ENCODE measurements at places on chromosomes 1 and 21.
A peak's percentile ranks its signal among the peaks of the same experiment; 100 is the strongest.

DNA sequence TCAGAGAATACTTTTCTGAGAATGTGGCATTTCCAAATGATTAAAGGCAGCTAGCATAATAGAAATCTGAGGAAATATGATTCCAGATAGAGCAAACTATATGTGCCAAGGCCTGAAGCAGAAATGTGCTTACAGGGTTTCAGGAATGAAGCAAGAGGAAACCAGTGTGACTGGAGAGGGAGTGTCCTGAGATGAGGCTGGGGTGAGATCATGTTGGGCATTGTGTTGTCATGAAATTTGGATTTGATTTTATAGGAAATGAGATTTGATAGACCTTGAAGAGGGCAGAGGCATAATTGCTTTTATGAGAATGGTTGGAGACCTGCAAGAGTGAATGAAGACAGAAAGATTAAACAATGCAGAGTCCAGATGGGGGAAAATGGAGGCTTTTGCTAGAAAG lies 338.1 kb upstream of the SNX7 start:
- DNase-seq = no peak

DNA sequence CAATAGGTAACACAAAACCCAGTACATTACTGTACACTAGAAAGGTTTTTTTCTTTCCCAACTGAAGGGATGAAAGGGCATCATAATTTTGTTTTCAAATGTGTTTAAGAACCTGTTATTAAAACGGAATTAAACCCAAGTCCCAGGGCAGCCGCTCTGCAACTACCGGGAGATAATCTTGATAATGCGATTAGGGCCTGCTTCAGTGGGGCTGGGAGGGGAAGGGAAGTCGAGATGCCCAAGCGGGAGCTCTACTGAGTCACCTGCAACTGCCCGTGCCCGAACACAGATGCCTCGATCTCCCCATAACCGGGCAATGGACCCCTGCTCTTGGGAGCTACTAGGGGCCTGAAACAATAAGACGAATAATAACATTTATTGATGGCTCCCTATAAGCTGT lies 61.4 kb downstream of the KAZN start:
- DNase-seq = no peak

DNA sequence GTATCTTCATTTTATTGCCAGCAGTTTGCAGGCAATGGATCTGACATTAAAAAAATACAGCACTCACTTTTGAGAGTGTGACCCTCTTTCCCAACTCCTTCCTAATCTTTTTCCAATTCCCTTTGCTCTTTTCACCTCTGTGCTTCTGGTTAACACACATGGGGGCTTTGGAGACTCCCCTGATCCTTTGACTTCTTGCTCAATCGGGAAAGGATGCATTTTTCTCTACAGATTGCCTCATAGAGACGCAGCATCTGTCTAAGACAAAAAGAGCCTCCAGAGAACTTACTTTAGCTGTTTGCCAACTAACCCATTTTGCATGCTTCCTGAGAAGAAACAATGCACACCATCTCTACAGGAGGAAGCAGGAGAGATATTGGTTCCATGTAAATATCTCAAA lies 378.3 kb downstream of the PBX1 start:
- no peak for DNase-seq

DNA sequence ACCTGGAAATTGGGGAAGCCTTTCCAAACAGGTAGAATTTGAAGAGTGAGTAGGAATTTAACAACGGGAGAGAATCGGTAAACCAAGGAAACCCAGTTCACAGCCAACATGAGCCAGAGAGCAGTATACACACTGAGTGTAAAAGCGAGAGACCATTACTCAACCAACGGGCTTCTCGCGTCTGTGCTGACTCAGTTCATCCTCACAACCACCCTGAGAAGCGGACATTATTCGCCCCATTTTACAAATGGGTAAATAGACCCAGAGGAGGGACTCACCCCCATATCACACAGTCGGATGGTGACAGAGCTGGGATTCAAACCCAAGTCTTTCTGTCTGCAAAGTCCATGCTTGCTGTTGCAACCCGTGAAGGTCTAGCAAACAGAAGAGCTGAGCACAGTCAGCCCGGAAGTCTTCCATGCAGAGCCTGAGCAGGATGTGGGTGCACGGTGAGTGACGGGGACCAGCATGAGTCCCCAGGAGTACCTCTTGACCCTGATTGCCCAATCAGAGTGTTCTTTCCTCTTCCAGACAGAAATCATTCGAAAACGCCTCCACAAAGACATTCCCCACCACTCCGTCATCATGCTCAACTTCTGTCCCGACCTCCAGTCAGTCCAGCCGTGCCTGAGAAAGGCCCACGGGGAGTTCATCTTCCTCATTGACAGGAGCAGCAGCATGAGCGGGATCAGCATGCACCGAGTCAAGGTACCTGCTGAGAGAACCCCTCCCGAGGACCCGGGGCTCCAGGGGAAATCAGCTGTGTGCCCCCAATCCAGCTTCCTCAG lies 32.3 kb downstream of the VWA5B1 start:
- DNase-seq = peak; percentile 34

DNA sequence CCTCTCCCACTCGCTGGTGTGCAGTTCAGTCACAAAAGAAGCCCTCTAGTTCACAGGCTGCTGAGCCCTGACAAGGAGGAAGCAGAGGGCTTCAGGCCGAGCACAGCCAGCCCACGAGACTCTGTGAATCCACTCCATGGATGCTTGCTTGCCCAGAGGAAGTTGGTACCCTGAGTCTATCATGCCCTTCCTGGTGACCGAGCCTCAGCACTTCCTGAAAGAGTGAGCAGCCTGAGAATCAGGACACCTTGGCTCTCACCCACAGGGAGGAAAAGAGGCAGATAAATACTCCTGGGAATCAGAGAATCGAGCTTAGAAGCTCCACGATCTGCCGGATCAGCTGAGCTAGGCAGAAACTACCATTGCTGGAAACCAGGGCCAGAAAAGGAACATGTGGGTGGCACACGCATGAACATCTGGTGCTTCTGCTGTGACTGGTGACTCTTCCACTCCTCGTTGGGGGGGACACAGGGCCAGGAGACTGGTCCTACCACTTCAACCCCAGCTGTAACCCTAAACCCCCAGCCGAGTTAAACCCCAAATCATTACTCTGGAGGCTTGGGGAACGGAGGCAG lies 376.3 kb upstream of the CAMK1G start:
- no peak for DNase-seq

GRCh38 chr1:2783069-2783434 lies 18.4 kb downstream of the TTC34 start:
- no peak for DNase-seq

DNA sequence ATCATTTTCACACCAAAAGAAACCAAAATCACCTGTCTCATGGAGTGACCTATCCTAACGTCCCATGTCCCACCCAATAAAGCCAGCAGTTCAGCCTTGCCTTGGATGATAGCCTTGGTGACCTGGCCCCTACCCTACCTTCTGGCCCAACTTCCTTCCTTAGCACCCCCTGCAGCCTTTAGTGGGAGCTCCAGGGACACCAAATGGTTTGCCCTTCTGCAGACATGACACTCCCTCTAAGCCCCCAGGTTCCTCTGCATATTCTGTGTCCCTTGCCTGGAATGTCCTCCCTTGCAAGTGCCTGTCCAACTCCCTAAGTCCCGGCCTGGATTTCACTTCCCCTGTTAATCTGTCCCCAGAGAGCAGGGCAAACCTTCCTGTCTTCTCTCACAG lies 2.2 kb downstream of the SLFNL1 start:
- DNase-seq = no peak
